GM23338 (cell line): ENCODE measurements at places on chromosomes 3 and 15. TPM values are rescaled to one million over a fixed set of nuclear protein-coding genes. Genes with fewer than 3 reads are reported as not detected.

DNA sequence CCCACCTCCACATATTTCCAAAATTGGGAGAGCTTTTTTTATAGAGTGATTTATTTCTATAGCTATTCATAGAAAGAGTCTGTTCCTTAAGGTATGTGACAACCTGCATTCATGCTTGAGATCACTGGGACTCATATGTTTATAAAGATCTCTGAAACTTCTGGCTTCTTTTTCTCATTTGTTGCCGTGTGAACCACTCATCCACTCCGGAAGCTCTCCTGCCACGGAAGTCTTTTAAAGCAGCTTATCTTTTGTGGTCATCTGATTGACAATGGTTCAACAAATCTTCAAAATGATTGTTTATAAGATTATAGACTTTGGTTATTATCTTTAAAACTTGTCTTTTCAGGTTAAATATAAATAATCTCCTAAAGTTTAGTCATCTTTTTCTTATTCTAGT lies 260.5 kb downstream of the C3orf38 start:
- no peak for DNase-seq

GRCh38 chr3:42078677-42079076 lies 12.5 kb upstream of the TRAK1 start:
- DNase-seq = peak; percentile 78

GRCh38 chr15:93033434-93034045 lies 55.5 kb downstream of the RGMA start:
- no peak for DNase-seq

DNA sequence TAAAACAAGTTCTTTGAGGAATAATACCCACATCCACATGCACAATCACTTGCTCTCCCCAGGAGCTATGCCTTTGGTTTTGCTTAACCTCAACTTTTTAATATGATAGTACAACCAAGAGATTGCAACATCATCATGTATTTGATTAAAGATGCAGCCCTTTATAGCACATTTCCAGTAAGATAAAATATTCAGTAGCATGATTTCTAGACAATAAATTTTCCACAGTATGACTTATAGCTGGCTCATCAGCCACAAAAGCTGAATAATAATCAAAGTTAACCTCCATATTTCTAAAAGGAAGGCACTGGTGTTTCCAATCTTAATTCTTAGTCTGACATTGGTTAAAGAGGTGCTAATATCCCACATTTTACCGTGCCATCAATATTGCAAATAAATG lies 622.5 kb downstream of the TBL1XR1 start:
- no peak for DNase-seq

DNA sequence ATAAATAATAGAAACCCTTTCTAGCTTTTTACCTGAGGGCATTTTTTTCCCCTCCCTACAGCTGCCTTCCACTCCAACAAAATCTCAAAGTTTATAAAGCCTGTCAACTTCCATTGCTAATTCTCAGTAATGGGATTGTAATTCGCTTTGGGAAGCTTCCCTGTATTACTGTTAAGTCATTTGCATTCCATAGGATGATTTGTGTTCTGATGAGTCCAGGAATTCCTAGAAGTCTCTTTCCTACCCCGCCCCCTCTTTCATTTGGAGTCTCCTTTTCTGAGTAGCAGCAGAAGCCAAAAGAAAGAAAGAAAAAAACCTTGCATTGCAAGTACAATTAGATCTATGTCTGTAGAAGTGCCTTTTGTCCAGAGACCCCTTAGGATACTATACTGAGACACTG lies 1033.3 kb downstream of the IGSF11 start:
- DNase-seq = no peak

DNA sequence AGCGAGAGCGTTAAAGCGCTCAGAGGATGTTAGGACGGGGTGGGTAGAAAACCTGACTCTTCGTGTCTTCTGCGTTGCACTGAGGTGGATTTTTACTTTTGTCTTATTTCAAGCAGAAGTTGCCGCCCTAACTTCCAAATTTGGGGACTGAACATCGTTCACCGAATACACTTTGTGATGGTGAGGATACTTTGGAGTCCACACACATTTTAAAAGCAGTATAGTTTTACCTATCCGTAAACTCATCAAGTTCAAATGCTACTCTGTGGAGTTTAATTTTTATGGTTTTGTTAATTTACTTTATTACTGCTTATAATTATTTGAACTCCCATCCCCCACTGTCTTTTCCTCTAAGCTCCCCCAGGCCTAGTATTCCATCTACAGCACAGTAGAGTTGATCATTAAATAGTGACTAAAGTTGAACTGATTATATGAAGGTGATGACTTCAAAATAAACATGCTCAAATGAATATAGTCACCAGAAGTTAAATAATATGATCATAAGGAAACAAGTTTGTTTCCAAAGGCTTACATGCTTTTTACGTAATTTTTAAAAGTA lies 617 bp upstream of the EOGT start:
- DNase-seq = no peak

DNA sequence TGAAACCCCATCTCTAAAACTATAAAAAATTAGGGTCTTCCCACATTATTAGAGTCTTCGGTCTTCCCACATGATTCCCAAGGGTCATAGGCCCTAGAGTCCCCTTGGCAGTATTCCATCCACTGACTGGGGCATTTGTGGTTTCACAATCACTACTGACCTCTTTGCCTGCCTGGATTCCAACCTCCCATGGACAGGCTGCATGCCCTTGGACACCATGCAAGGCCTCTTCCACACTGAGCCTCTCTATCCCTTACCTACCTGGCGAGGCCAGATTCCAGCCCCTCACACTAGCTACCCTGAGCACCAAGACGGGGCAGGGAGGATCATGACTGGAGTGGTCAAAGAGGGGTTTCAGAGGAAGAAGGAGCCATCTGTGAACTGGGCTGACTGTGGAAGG lies 64.4 kb downstream of the SRGAP3 start:
- DNase-seq = no peak

- no peak for DNase-seq
These were observed 76.4 kb downstream of the DAPK2 start for GRCh38 chr15:63969652-63970421.

GRCh38 chr15:68558318-68559305 lies 20.2 kb upstream of the CORO2B start:
- DNase-seq = peak; percentile 62

DNA sequence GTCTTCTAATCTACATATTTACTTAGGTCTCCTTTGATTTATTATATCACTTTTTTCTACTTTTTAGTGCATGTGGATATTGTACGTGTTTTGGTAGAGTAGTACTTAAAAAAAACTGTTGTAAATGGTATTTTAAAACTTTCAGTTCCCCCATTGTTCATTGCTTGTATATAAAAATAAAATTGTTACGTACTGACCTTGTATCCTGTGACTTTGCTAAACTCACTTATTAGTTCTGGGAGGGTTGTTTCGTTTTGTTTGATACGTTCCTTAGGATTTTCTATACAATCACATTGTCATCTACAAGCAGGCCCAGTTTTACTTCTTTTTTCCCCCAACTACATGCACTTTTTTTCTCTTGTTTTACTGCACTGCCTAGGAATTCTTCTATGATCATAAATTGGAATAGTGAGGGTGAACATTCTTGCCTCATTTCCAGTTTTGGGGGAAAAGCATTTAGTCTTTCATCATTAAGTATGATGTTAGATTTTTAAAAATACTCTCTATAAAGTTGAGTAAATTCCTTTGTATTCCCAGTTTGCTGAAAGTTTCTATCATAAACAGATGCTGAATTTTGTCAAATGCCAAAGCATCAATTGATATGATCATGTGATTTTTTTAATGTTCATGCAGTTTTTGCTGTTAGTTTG lies 33.5 kb upstream of the ACKR4 start:
- no peak for DNase-seq

DNA sequence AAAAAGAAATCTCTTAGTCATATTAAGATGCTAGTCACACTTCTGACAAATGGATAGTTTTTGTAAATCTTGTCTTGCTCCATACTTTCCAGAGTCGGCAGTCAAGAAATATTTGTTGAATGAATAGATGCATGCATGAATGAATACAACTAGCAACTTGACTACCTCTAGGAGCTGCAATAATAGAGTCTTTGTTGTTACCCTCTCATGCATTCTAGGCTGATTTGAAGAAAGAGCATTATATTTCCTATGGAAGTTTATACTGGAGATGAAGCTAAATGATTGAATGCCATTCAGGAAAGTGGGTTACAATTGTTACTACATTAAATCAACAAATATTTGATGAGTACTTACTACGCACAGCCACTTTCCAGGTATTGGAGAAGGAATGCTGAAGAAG lies 18.1 kb upstream of the TRAT1 start:
- DNase-seq = no peak

DNA sequence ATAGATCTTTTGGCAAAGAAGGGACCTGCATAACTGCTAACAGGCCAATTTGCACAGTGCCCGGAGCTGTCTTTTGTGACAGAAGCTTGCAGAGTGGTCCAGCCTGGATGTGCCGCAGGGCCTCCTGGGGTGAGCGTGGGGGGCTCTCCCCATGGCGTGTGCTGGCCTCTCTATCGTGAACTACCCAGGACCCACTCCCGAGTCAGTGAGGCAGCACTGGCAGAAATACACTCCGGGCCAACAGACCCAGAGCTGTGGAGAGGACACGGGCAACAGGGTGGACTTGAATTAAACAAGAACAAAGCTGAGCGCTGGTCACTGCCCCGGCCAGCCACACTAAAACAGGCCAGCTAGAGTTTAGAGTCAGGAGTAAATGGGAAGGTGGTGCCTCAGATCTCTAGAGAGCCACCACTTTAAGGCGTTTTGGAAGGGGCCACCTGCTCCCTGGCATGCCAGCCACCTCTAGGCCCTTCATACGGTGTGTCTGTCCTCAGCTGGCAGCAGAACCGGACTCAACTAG lies 152.1 kb downstream of the KLF13 start:
- DNase-seq = no peak

DNA sequence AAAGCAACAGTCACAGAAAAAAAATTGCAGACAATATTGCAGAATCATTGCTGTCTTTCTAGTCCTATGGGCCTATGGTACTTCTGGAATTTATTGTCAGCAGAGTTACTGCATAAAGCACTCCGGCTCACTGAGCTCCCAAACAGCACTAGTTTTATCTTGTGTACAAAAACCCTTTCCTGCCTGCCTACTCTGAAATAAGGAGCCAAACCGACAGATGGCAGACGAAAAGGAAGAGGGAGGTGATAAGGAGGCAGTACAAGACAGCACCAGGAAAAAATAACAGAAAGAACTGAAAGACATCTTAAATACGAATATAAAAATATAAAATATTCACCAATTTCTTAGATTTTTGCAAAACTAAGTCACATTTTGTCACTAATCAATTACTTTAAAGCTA lies 15.6 kb downstream of the HERC1 start:
- DNase-seq = peak; percentile 26

DNA sequence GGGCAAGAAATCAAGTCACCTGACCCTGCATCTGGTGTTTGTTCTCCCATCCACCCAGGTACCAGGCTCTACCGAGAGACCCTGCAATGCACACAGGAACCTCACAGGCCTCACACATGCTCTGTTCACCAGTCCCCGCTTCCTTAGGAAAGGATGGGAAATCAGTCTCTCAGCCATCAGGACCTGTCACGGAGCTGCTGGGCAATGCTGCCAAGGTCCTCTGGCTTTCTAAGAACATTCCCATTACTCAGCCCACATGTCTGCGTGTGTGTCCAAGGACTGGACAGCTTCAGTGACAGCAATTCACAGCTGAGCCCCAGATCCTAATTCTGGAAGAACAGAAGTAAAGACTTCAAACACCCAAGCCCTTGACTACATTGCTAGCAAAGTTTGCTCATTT lies 6.5 kb upstream of the SRGAP3 start:
- no peak for DNase-seq

DNA sequence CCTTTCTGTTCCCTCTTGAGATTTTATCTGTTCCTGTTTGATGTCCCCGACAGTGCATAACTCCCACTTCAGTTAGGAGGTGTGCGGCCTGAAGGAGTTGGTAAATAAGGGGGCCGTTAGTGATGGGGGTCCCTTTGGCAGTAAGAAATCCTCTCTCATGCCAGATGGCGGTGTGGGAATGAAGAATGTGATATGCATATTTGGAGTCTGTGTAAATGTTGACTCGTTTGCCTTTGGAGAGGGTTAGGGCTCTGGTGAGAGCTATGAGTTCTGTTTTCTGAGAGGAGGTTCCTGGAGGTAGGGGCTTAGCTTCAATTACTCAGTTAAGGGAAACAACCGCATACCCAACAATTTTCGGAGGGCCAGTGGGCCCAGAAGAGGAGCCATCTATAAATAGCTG lies 38.8 kb upstream of the RNF7 start:
- no peak for DNase-seq

- peak; percentile 81 for DNase-seq
These were observed 623 bp downstream of the ZNF639 start for GRCh38 chr3:179323197-179324110.

DNA sequence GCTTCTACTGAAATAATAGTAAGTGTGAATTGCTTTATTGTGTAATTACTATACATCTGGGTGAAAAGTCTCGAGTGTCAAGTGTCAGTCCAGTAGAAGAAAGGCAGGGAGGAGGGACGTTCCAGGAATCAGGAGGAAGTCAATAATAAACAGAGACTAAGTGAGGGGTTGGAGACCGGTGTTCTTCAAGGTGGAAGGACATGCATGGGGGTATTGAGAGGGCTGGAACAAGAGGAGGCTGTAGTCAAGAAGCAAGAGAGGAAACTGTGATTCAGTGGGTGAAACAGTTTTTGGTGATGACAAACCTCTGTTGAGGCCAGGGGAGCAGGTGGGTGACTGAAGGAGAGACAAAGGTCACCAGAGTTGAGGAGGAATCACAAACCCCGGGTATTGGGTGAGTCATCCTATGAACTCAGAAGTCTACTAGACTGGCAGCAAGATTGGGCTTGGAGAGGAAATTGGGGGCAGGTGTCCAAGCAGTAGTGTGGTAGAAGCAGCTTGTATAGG lies 11.6 kb upstream of the SCAMP5 start:
- no peak for DNase-seq

DNA sequence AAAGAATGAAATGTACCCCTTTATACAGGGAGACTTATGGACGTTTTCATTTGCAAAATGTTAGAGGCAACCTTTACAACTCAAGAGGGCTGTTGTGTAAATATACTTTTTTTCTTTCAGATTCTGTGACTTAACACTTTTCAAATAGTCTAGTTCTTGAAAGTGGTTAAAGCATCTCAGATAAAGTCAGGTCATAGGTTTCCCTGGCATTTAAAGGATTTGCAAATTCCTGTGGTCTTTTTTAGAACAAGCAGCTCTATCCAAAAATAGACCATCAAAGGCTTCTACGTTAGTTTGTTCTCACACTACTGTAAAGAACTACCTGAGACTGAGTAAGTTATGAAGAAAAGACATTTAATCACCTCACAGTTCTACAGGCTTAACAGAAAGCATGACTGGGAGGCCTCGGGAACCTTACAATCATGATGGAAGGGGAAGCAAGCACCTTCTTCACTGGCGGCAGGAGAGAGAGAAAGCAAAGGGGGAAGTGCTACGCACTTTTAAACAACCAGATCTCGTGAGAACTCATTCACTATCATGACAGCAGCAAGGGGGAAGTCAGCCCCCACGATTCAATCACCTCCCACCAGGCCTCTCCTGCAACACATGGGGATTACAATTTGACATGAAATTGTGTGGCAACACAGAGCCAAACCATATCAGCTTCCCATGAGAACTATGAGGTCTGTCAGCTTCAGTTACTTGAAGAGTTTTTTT lies 23.3 kb upstream of the GABRR3 start:
- no peak for DNase-seq

The RNF13 gene
- total RNA-seq = 43.1 and 46.3 TPM in 2 replicates

The HDC gene
- total RNA-seq = not detected in 2 replicates

The SFMBT1 gene
- 19.0 and 24.0 TPM in 2 replicates for total RNA-seq

The MINAR1 gene
- total RNA-seq = 1.4 and 1.7 TPM in 2 replicates

The SCG5 gene
- total RNA-seq = 48.1 and 49.2 TPM in 2 replicates

The SLC15A2 gene
- 0.90 and 5.2 TPM in 2 replicates for total RNA-seq

The TCTA gene
- 5.0 and 9.7 TPM in 2 replicates for total RNA-seq

The GOLGA6D gene
- 1.0 and 2.1 TPM in 2 replicates for total RNA-seq

The NR2F2 gene
- not detected in 2 replicates for total RNA-seq

The PFKFB4 gene
- 15.0 and 22.9 TPM in 2 replicates for total RNA-seq

The MAP6D1 gene
- 8.2 and 10.6 TPM in 2 replicates for total RNA-seq

The WNT5A gene
- total RNA-seq = 2.2 and 4.0 TPM in 2 replicates
